Epithelial cell of umbilical artery (primary cell): ENCODE measurements at places on chromosomes 3 and 15. TPM values are rescaled to one million over a fixed set of nuclear protein-coding genes. Genes with fewer than 3 reads are reported as not detected.

Gene TMEM266
- under 0.01 TPM in 1 of 2 replicates, not detected in the other for total RNA-seq

Gene ALDH1A3
- total RNA-seq: 14.9 and 46.4 TPM in 2 replicates

Gene CDCP1
- total RNA-seq: 0.97 and 2.0 TPM in 2 replicates

Gene GABRA5
- total RNA-seq: not detected in 2 replicates

Gene VGLL3
- 3.2 and 5.6 TPM in 2 replicates for total RNA-seq
